NCI-H1092 treated with DMSO at 0.1 percent for 48 hours (cell line): ENCODE measurements at places on chromosomes 7 and 10.

DNA sequence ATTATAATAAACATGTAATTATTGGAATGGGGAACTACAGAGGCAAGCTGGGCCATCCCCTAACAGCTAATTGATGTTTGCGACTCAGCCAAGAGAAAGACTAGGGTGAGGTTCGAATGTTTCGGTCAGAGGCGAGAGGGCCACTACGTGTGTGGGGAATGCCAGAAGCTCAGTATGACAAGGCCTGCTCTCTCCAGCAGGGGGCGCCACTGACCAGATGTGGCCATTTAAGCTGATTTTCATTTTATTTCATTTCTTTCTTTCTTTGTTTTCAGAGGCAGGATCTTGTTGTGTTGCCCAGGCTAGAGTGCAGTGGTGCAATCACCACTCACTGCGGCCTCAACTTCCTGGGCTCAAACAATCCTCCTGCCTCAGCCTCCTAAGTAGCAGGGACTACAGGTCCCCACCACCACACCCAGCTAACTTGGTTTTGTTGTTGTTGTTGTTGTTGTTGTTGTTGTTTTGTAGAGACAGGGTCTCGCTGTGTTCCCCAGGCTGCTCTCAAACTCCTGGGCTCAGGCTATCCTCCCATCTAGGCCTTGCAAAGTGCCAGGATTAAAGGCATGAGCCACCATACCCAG is 38.1 kb downstream of the TMEM130 start:
- DNase-seq = no peak

GRCh38 chr7:98278936-98279335 is 2.5 kb upstream of the BRI3 start:
- peak; percentile 41 for DNase-seq

DNA sequence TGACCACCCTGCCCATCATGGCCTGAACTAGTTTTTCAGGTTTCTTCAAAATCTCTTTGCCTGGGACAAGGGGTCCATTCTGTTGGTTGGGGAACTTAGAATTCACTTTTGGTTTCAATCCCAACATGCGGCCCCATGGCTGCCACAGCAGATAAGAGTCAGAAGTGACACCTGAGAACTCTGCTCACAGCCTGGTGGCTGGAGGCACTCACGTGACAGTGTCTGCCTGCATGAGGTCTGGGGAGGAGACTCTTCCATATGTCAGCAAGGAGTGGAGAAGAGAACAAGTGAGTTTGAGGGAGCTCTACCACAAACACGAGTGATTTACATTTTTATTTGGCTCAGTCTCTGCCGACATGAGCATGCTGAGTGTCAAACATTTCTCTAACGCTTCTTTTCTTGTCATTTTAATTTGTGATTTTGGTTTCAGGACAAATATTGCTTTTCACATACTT is 370.4 kb downstream of the TNS3 start:
- no peak for DNase-seq

GRCh38 chr10:123402021-123402420 is 247.8 kb downstream of the BUB3 start:
- no peak for DNase-seq
